ENCODE measurements at places on chromosomes 7 and 10.
A peak's percentile ranks its signal among the peaks of the same experiment; 100 is the strongest.

GRCh38 chr7:110637252-110637651 is 453.7 kb upstream of the LRRN3 start:
- no peak for DNase-seq

- DNase-seq, result no peak
Observed at GRCh38 chr10:87544721-87545120, 40.0 kb downstream of the MINPP1 start.

- DNase-seq, result no peak
Observed at GRCh38 chr10:115001506-115002381, 63.7 kb downstream of the TRUB1 start.

- DNase-seq, result no peak
Observed at GRCh38 chr7:120402079-120402767, 129.2 kb downstream of the KCND2 start.

GRCh38 chr10:123637326-123637880 is 28.8 kb upstream of the GPR26 start:
- no peak for DNase-seq

- DNase-seq, result no peak
Observed at GRCh38 chr10:34814223-34814912, 728 bp downstream of the PARD3 start.

- no peak for DNase-seq
Observed at GRCh38 chr7:9523579-9523978, 1090.2 kb downstream of the NXPH1 start.

- no peak for DNase-seq
Observed at GRCh38 chr7:151392426-151392825, 17.4 kb downstream of the WDR86 start.

DNA sequence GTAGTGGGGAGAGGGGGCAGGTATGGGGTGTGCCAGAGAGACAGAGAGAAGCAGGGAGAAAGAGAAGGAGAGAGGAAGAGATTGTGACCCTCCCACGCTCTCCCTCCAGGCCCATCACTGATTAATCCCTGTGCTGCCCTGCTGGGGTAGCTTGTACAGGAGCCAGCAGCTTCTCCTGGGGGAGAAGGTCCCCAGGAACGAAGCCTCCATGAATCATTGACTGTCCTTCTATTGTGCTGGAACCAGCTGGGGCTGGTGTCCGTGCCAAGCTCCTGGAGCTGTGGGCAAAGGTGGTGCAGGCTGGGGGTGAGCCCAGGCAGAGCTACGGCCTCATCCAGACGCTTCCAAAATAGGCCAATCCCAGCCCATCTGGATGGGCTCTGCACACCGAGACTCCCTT is 20.9 kb downstream of the AQP1 start:
- no peak for DNase-seq

DNA sequence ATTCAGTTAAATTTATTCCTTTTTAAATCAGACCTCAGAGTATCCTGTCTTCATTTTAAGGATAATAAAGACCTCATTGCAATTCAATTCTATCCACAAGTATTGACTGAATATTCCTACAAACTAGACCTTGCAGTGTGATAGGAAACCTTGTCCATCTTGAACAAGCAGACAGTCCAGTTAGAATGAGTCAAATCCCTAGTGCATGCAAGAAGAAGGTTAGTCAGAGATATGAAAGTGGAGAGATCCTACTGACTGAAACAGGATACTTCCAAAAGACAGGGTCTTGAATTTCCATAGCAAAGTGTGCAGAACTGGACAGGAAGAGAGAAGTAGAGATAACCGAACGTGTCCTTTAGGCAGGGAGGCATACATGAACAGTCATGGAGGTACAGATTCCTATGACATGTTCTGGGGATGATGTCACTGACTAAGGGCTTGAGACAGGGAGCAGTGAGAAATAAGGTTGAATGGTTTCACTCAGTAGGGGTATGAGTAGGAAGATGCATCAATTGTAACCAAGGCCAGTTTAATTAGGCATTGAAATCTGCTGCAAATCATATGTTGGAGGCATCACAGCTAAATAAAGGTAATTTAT is 45.2 kb downstream of the PPP1R3A start:
- no peak for DNase-seq

GRCh38 chr7:71826141-71826540 is 586.0 kb downstream of the CALN1 start:
- no peak for DNase-seq

GRCh38 chr7:155864271-155864985 is 52.2 kb upstream of the SHH start:
- DNase-seq, result no peak

DNA sequence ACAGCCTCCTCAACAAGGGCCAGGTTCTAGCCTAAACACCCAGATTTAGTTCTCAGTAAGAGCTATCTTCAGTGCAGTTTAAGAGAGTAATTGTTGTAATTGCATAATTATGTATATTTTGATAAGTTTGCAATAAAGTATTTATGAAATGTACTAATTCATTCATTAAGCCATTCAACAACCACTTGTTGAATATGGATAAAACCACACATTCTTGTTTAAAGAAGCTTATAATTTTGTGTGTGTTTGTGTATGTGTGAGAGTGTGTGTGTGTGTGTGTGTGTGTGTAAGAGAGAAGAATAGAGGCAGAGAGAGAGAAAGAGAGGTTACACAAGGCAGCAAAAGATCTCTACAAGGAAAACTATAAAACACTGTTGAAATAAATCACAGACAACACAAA is 115.0 kb upstream of the SLC25A13 start:
- DNase-seq, result no peak

DNA sequence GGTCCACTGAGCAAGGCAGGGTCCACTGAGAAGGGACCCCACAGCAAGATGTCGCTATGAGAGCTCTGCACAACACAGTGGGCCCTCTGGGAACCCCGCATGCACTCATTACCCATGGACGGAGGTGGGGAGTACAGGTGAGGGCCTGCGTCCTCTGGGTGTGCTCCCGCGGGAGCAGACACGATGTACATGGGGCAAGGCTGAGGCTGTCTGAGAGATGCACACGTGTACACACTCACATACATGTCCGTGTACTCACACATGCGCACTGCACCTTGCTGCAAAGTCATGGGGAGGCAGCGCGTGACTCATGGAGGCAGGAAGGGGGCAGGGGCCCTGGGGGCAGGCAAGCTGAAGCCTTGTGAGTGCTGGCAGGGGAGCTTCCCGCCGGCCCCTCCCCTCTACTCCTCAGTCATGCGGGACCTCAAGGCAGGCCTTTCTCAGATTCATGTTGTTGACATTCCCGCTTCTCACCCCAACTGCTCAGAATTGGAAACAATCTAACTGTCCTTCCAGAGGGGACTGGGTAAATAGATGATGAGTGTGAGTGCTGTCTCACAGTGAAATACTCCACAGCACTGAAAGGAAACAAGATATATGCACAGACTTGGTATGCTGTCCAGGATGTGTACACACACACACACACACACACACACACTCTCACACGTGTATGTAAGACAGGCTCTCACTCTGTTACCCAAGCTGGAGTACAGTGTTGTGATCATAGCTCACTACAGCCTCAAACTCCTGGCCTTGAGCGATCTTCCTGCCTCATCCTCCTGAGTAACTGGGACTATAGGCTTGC is 40.0 kb downstream of the GOLGA7B start:
- DNase-seq, result no peak

- no peak for DNase-seq
Observed at GRCh38 chr10:5092848-5093790, 1.1 kb upstream of the AKR1C3 start.

DNA sequence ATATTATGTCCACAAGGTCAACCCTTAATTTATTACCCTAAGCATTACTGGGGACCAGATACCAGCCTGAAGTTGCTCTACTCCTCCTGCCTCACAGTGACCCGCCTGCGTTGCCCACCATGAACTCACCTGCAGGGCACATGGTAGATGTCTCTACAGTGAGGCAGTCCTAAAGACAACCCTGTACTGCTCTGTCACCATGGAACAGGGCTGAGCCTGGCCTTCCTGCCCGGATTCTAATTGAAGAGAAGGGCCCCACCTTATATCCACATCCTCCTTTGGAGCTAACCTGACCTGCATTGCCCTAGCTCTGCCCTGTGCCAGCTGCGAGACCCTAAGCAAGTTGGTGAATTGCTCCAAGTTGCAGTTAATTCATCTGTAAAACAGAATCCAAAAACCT is 4.1 kb downstream of the SH3PXD2A start:
- no peak for DNase-seq

GRCh38 chr10:31340343-31340742 is 21.3 kb downstream of the ZEB1 start:
- no peak for DNase-seq

DNA sequence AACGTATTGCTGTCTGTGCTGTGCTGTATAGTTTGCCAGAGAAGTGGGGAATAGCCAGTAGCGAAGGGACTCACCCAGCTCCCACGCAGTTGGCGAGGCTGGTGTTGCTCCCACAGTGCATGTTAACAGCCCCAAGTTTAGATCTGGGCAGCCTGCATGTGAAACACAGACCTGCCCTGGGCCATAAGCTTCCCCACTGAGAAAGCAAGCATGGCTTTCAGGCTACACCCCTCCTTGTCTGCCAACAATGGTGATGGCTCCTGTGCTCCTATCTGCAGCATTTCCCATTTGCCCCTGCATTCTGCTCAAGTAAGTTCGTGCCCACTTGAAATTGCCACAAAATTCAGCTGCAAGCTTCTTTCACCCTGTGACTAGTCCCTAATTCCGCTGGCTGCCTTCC is 57.5 kb downstream of the IPMK start:
- no peak for DNase-seq

- DNase-seq, result no peak
Observed at GRCh38 chr7:111067251-111067650, 23.7 kb upstream of the LRRN3 start.

DNA sequence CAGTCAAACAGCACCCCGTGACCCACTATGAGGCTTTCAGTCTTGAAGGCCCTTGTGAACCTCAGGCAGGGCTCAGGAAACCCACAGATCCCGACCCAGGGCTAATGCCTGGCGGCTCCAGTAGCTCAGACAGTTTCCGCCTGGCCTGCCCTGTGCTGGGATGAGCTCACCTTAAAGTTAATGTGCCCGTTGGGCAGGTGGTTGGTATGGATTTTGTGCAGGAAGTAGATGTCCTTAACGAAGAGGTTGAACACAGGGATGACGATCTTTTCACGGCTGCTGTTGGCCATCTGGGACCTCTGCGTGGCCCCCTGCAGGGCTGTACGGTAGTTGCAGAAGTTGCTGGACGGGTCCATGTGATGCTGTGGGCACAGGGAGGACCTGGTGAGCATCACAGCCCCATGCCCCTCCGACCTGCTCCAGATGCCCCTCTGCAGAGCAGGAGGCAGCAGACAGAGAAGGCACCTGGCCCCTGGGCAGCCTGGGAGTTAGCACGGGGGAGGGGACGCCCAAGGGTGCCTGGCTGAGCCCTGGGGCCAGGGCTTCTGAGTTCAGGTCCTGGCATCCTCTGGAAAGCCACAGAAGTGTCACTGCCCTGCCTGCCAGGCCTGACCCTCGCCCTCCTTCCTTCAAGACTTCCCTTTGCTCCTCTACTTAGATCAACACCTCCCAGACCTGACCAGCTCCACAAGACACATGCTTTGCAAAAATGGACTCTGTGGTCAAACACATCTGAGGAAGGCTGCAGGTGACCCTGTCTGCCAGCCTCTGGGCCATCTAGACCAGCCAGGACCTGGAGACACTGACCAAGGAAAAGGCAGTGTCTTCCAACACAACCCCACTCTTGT is 59.8 kb downstream of the CSGALNACT2 start:
- DNase-seq, result no peak

GRCh38 chr10:133235265-133235855 is 2.3 kb upstream of the VENTX start:
- no peak for DNase-seq

GRCh38 chr10:118112543-118113125 is 65.9 kb upstream of the RAB11FIP2 start:
- DNase-seq, result no peak

DNA sequence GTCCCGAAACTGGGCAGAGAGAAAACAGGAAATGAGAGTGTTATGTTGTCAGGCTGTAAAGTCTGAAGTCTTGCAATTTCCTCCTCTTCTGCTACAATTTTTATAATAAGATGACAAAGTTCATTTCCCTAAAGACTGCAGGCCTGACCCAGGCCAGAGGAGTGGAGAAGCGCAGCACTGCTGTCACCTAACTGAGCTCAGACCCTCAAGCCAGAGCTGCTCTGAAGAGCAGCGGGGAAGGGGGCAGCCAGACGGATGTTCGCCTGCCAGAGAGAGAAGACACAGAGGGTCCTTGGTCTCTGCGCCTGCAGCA is 12.6 kb upstream of the AOAH start:
- DNase-seq, result peak; percentile 49

DNA sequence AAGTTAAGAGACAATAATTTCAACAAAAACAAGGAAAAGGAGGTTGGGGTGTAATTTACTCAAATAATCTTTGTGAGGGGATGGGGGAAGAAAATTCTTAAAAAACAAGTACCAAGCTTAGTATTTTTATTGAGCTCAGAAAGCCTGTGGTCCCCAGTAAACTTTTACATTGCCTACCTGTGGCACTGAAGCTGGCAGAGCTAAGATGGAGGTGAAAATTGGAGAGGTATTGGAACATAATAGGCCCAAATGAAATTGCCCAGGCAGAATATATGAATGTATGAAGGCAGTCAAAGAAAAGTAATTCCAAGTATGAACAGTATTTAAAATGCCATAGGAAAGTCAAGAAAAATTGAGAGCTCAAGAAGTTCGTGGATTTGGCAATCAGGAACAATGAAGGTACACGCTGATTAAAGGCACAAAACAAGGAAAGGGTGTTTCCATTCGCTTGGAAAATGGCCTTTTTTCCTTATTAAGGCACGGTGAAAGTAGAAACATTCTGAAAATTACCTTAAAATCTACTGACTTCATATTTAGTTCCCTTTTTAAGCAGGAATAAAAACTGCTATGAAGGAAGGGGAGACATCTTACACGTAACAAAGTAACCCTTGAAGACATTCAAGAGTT is 3.4 kb upstream of the KMT2E start:
- DNase-seq, result no peak

Data from GM12864 (cell line).